ENCODE measurements at places on chromosomes 12 and 14. TPM values are rescaled to one million over a fixed set of nuclear protein-coding genes. Genes with fewer than 3 reads are reported as not detected.

DNA sequence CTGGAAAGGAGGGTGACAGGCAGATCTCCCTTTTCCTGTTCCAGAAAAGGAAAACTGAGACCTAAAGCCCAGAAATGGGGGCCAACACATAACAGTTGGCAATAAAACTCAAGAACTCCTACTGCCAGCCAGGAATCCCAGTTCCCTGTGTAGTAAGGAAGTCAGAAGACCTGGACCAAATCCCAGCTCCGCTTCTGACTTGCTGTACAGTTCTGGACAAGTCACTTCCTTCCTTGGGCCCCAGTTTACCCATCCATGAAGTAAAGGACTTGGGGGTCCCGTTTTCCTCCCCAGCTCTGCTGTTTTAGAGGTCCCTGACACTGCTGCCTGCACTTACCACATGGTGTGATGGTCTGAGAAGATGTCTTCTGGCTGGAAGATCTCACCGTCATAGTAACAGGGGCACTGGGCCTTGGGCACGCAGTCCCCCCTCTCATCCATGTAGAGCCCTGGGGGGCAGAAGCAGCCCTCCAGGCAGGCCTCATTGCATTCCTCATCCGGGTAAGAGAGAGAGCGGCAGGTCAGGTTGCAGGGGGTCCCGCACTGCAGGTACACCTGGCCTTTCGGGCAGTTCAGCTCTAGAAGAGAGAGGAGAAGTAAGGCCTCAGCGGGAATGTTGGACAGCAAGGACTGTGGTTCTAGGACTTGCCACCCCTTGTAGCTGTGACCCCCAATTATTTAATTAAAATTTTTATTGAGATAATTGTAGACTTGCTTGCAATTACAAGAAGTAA is 72.1 kb downstream of the VWF start:
- no peak for DNase-seq

Gene HCAR3
- not detected for total RNA-seq

GRCh38 chr12:132657004-132657727 is 30.0 kb downstream of the POLE start:
- DNase-seq = no peak

GRCh38 chr14:68564826-68565759 is 227.8 kb downstream of the ZFP36L1 start:
- no peak for DNase-seq

DNA sequence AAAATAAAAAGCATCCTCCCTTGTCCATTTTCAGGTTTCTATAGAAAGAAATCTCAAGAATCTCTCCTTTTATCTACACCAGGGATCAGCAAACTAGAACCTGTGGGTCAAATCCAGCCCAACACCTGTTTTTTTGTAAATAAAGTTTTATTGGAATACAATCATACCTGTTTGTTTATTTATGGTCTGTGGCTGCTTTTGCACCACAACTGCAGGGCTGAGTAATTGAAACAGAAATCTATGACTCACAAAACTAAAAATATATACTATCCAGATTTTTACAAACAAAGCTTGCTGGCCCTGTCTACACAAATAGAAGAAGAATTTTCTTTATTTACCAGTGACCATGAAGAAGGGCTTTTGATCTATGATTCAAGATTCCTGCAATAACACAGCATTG is 95.1 kb upstream of the COCH start:
- no peak for DNase-seq

DNA sequence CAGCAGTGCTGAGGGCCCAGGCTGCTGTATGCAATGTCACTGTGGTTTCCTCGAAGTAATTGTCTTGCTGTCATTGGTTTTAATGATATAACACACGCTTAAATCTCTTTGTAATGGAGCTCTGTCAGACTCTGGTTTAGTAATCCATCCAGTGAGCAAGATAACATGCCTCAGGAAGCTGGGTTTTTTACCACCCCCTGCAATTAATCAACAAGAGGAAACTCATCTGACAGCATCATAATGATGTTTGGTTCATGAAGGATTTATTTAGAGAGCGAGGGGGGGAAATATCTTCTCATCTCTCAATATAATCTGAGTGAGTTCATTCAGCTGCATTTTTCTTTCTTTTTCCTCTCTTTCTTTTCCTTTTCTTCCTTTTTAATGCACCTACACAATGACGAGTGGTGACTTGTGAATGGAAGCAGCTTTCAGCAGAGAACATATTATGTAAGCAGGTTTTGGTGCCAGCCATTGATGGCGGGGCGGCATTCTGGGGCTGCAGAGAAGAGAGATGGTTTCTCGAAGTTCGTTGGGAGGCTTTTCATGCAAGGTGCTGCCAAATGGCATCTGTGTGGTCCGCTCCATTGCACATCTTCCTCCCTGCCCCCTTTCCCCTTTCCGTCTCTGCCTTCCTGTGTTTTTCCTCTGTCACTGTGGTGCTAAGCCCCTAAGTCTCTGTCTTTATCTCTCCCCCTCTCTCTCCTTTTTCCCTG is 6.7 kb downstream of the RPH3A start:
- DNase-seq = no peak

Gene ADAM21
- 0.08 TPM for total RNA-seq

DNA sequence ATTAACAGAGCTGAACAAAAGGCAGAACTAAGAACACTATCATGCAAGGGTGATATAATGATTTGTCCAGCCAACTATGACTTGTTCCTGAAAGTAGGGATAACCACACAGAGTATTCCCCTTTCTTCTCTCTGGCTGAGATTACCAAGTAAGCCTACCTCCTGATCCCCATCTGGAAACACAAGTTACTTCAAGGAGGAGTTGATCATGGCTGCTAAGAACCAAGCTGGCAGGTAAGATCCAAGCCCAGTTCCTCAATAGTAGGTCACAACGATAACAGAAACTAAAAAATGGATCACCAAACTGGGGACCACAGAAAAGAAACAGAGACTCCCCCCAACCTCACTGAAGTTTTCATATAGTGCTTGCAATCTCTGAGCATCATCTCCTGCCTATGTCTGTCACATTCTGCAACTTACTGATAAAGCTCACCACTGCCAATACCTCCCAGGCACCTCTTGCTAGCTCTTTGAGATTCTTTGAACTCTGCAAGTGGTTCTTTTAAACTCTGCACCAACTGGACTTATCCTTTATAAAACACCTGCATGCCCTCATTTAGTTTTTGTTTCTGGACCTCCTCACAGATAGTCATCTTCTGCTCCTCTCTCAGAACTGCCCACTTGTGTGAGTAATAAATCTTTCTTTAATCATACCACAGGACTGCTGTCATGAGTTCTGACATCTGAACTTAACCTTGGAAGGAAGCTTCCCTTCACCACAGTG is 76.6 kb downstream of the LRP6 start:
- DNase-seq = no peak

- DNase-seq = peak; percentile 54
Observed at GRCh38 chr12:57483466-57483865, 3.8 kb upstream of the ARHGAP9 start.

DNA sequence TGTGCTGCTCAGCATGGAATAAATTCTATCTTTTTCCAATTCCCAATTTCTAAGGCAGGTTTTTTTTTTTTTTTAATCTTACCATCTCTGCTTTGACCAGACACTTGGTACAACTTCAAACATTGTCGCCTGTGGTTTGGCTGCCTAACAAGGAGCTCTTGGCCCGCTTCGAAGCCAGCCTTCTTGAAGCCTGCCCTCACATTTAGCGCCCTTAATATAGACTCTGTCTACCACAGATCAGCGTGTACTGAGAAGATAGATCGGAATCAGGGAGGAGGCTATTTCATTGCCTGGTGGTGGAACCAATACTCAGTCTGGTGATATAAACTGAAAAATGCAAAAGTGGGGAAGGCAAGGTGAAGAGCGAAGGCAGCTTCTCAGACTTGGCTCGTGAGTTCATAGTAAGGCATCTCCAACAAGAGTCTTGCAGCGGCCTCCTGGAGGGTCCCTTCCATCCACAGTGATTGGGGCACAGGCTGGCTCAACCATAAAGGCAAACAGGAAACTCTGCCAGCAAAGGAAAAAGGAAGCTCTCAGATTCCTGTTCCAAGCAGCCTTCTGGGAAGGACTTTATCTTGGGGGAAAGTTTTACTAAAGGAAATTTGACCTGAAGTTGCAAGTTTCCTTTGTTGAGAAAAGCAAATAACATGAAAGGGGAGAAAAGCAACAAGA is 103.2 kb upstream of the BCL2L14 start:
- no peak for DNase-seq

GRCh38 chr14:33524244-33524643 is 426.6 kb downstream of the EGLN3 start:
- DNase-seq = no peak

DNA sequence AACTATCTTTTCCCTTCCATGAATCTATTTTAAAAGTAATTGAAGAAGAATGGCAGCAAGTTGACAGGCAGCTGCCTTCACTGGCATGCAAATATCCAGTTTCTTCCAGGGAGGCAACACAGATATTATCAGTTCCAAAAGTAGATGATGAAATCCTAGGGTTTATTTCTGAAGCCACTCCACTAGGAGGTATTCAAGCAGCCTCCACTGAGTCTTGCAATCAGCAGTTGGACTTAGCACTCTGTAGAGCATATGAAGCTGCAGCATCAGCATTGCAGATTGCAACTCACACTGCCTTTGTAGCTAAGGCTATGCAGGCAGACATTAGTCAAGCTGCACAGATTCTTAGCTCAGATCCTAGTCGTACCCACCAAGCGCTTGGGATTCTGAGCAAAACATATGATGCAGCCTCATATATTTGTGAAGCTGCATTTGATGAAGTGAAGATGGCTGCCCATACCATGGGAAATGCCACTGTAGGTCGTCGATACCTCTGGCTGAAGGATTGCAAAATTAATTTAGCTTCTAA is 18.4 kb downstream of the TMPO start:
- no peak for DNase-seq

GRCh38 chr12:41140117-41140516 is 48.0 kb upstream of the PDZRN4 start:
- no peak for DNase-seq

GRCh38 chr14:80315681-80316080 is 104.4 kb upstream of the DIO2 start:
- DNase-seq = no peak

- no peak for DNase-seq
Observed at GRCh38 chr14:94601884-94602391, 10.3 kb upstream of the SERPINA3 start.

- no peak for DNase-seq
Observed at GRCh38 chr14:32606301-32606700, 277.2 kb downstream of the AKAP6 start.

GRCh38 chr12:47017041-47017713 is 62.2 kb upstream of the PCED1B start:
- DNase-seq = no peak

Gene CD27
- total RNA-seq = not detected

Gene HOXC12
- total RNA-seq = not detected

GRCh38 chr14:59871166-59871495 is 555 bp upstream of the RTN1 start:
- no peak for DNase-seq

- DNase-seq = no peak
Observed at GRCh38 chr14:35533357-35534207, at the start of gene INSM2. Gene INSM2, plus strand, starts transcription at chr14:35534164. Its CDS starts 89 bp downstream, at chr14:35534253.

DNA sequence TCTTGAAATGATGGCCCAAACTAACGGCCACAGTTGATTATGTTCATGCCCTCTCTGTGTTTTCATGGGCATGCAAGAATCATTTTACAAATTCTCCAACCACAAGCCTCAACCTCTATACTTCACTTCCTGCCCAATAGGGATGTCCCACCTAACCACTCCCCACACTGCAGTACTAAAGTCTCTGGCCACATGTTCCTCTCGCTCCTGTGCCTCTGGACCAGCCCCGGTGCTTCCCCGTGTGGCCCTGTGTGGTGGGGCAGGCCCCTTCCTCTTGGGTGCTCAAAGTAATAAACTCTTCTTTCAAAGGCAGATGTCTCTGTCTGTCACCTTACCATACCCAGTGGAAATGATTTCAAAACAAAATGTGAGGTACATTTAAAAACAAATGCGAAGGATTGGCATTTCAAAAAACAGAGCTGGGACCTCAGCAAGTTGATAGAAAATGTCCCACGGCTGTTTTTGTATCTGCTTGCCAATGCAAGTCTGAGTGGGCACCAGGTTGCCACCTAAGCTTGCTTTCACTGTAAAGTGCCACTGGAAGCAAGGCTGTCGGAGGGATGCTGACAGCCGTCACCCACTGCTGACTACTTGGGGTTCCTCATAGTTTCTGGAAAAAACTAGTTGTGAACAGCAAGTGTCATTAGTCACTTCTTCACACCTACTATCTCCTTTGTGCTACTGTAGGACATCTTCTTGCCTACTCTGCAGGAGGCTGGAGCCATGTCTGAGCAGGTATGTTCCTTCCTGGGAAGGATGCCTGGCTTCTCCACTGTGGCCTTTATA is 8.2 kb upstream of the SERPINA11 start:
- DNase-seq = no peak

Gene CEP170B
- 51.9 TPM for total RNA-seq

- no peak for DNase-seq
Observed at GRCh38 chr12:84822525-84822924, 90.1 kb downstream of the SLC6A15 start.

- DNase-seq = no peak
Observed at GRCh38 chr14:100025111-100025510, 40.1 kb upstream of the EVL start.

Gene BRAP
- 18.8 TPM for total RNA-seq

Gene IFNG-AS1
- not detected for total RNA-seq

- no peak for DNase-seq
Observed at GRCh38 chr12:114190971-114191370, 215.0 kb downstream of the TBX5 start.

DNA sequence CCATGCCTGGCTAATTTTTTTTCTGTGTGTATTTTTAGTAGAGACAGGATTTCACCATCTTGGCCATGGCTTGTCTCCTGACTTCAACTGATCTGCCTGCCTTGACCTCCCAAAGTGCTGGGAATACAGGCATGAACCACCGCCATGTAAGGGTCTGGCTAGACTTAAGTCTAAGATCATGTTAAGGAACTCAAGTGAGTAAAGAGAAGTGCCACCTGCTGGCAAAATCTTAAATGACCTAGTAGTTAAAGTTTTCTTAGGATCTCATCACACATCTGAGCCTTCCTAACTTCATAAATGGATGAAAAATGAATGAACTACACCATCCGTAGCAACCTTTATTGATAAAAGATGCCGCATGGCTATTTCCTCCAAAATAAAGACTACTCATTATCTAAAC is 1.7 kb upstream of the C12orf56 start:
- DNase-seq = no peak

DNA sequence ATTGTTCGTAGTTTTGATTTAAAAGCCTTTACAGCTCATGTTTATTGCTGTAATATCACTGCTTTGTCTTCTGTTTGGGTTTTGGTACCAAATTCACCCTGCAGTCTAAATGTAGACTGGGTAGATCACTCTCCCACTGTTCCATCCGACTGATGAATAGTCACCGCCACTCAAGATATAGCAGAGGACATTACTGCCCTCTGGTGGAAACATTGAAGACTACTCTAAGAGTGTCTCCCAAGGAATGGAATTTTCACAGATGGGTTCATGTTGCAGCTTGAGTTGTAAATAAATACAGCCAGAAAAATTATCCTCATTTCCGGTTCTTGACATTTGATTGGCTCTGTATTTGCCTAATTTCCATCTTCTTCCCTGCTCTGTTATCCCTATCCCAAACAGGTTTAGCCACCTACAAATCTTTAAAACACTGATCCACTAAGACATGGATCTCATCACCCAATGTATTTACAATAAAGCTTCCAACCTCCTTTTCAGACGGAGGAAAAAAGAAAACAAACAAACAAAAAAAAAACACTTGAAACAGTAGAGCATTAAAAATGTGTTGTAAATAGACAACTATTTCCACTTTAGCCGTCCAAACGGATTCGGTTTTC is 198.3 kb upstream of the CPNE8 start:
- DNase-seq = peak; percentile 37
